Activated T-cell treated with anti-CD3 and anti-CD28 coated beads, Interleukin-2, amount 50 U/mL, for 72 hours (primary cell): ENCODE measurements at places on chromosomes 13 and 19.
A peak's percentile ranks its signal among the peaks of the same experiment; 100 is the strongest.

DNA sequence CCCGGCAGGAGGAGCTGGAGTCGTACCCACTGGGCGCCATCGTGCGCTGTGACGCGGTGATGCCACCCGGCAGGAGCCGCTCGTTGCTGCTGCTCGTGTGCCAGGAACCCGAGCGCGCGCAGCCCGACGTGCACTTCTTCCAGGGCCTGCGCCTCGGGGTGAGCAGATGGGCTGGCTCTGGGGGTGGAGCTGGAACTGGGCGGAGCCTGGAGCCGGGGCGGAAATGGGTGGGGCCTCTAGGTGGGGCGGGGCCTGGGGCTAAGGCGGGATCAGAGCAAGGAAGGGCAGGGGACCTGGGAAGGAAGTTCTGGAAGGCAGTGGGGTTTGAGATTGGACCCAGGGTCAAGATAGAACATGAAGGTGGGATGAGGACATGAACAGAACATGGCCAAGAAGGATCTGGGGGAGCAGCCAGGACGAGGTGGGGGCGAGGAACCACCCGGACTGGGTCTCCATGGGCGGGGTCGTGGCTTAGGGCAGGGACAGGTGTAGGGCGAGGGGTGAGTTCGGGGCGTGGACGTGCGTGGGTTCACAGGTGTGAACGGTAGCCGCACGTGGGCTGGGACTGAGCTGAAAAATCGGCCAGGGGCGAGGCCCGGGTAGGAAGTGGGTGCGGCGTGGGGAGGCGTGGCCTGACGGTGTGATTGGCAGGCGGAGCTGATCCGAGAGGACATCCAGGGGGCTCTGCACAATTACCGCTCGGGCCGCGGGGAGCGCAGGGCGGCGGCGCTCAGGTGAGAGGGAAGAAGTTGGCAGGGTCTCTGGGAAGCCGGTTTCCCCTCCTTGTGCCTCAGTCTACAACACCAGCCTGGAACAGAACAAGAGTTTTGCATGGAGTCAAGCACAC is 4.7 kb downstream of the EPS8L1 start:
- DNase-seq, result peak; percentile 82

DNA sequence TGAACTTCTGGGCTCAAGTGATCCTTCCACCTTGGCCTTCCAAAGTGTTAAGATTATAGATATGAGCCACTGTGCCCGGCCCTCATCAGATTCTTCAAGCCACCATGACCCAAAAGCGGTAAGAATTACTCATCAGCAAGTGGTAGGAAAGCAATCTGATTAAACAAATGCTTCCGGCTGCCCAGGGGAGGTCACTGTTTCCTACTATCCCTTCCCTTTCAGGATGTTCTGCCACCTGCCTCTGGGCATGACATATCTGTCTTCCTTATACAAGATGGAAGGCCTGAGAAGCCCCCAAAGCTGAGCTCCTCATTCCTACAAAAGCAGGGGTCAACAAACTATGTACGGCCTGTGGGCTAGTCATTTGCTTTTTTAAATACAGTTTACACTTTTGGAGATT is 7.0 kb downstream of the ABHD8 start:
- no peak for DNase-seq

DNA sequence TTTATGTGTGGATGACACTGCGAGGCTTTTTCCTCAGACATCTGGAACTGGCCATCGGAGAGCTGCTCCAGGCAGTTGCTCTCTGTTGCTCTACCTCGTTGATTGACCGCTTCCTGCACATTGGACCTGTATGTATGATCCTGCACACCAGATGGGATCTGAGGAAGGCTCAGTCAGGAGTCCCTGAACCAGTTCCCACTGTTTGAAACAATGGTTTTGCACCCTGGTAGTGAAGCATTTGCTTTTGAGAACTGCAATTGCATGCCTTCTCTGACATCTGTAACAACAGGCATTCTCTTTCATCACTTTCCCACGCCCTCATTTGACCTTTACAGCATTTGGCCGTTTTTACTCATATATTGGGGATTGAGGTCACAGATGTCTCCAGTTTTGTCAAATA is 61.1 kb upstream of the NPAS1 start:
- peak; percentile 36 for DNase-seq

DNA sequence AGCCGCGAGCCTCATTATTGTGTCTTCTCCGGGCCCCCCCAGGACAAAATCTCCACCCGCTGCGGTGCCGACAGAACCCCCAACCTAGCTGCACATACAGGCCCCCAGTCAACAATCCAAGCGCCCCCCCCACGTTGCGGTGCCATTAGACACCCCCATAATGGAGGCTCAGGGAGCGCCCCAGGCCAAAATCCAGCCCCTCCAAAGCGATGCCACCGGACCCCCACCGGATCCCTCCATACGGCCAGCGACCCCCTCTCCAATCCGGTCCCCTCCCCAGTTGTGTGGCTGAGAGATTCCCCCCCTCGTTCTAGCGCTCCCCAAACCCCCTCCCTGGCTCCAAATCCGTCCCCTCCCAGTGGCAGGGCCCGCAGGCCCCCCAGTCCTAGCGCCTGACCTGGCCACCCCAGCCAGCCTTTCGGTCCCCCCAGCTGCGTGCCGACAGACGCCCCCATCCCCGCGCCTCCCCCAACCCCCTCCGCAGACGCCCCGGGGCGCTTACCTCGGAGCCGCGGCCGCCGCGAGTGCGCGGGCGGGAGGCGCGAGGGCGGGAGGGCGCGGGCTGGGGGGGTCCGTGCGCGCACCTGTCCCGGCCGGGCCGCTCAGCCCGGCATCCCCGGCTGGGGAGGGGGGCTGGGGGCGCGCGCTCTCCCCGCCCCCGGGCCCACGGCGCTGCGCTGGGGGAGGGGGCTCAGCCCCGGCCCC is 21.6 kb upstream of the SEMA6B start:
- no peak for DNase-seq

DNA sequence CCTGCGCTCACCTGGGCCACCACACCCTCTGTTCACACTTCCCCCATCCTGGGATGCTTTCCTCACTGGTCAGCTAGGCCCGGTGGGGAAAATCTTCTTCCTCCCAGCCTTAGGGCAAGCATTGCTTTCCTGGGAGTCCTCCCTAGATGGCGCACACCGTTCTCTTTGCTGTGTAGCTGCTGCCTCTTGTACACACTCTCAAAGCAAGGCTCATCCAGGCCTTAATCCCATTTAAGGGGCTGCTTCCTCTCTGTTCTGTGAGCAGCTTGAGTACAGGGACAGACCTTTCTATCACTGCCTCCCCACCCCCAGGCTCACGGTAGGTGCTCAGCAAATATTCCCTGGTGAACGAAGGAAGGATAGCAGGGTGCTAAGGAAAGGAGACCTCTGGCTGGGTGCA is 11.1 kb downstream of the SLC7A10 start:
- DNase-seq, result no peak

GRCh38 chr19:35011737-35012682 is 11.9 kb downstream of the GRAMD1A start:
- no peak for DNase-seq

GRCh38 chr13:65456150-65456912 is 1773.8 kb downstream of the PCDH9 start:
- DNase-seq, result no peak

GRCh38 chr19:55489711-55490477 is 1.7 kb downstream of the SSC5D start:
- DNase-seq, result no peak

- DNase-seq, result peak; percentile 93
These were observed at the start of gene ZNF599 for GRCh38 chr19:34772697-34773554. Gene ZNF599 (minus strand): TSS chr19:34773215. CDS start chr19:34772841, 374 bp downstream.

- no peak for DNase-seq
These were observed 33.5 kb downstream of the DOCK9 start for GRCh38 chr13:98944336-98944735.

- DNase-seq, result peak; percentile 5
These were observed 332.2 kb downstream of the MYO16 start for GRCh38 chr13:108961542-108962125.

GRCh38 chr19:51129716-51130115 is 5.0 kb downstream of the SIGLEC9 start:
- no peak for DNase-seq

DNA sequence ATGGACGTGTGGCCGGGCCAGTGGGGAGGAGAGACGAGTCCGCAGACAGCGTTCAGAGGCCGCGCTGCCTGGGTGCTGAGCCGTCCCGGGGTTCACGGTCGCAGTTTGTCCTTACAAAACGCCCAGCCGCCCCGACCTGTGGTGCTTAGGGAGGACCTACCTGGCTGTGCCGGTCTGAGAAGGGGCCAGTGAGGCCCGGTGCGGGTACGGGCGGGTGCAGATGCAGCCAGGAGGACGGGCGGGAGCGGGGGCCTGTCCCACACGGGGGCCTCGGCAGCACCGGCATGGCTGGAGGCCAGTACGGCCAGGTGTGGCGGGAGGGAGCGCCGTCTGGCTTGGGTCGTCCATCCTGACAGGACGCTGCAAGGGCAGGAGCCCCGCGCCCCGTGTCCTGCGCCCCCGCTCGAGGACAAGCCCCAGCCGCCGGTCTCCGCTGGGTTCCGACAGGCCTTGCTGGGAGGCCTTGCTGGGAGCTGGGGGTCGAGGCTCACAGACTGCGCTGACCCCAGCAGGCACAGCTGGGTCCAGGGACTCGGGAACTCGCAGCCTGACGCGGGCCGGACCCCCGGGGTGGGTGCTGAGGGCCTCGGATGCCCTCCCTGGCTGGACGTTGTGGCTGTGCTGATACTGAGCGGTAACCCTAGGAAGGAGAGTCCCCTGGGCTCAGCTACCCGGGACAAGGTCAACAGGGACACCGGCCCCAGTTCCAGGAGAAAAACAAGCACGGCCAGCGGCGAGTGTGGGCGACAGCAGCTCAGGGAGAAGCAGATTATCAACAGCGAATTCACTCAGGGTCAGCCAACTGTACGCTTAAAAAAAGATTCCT is 5.3 kb upstream of the PROZ start:
- peak; percentile 25 for DNase-seq

GRCh38 chr19:12772323-12772722 is 3.0 kb downstream of the HOOK2 start:
- no peak for DNase-seq

DNA sequence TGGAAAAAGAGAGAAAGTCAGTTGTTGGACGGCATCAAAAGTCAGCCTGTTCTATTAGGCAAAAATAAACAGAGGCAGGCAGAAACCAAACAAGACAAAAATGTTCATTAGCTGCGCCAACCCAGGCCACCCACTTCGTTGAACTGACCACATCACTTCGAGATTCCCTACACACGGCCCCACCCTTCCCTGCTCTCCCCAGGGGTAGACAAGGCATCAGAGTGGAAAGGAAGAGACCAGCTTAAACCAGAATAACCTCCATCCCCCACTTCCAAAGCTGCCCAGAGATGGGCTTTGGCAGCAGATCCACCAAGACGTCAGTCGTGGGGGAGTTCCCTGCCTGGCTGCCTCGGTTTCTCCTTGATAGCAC is 204.6 kb upstream of the TSHZ3 start:
- DNase-seq, result no peak

GRCh38 chr13:93899981-93900380 is 579.5 kb downstream of the DCT start:
- no peak for DNase-seq

DNA sequence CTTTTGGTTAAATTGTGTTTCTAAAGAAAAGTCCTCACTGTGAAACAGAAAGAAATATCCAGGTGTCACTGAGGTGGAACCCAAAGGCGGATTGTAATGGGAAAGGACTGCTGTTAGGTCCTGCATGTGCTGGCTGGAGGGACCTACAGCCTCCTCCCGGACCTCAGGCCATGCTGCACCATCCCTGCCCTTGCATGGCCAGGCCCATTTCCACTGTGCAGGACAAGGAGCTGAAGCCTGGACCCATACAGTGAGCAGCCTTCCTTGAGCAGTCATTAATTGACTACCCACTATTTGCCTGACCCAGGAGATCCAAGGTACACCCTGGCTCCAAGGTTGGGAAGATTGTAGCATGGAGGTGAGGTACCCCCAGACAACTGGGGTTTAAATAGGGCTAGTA is 17.6 kb downstream of the VSTM2B start:
- no peak for DNase-seq
